CD4-positive, alpha-beta memory T cell (primary cell): ENCODE measurements at places on chromosomes 3 and 15.

DNA sequence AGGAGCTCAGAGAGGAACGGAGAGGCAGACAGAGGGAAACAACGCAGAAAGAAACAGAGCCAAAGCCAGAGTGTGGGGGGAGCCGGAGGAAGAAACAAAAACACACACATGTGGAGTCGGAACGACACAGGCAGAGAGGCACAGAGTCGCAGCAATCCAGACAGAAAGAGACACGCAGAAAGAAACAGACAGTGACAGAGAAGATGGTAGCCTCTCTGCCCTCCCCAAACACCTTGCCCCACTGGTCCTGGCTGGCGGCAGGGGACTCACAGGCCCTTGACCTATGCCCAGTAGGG, 1.7 kb downstream of the NCKIPSD start:
- no peak for DNase-seq

DNA sequence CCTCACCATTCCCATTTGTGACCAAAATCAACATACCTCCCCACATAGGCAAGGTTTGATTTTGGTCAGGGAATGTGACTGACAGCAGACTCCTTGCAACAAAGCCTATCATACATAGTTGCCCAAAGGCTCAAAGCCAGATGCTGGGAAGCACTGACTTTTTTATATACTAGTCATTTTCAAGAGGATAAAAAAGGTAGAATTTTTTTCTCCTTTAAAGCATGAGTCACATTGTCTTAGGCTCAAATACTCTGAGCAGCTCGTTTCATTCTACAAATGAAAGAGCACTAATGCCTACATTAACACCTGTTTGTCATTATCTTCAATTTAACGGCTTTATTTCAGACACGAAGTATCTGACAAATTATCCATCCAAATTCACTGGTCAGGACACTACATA, 36.2 kb downstream of the ICE2 start:
- DNase-seq = no peak

DNA sequence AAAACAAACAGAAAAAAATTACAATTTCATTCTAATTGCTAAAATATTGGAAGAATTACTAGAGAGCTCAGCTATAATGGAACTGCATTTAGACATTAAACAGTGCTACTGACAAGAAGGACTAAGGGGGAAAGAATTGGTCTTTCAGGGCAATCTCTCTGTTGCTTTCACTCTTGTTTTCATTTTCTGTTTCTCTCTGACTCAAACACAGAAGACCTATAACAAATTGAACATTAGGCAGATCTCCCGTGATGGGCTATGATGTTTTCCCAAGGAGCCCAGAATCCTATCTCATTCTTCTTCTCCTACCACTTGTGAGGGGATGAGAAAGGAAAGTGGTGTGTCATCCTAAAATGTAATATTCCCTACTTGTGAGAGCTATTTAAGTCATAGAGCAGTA, 358.0 kb upstream of the TGFBR2 start:
- DNase-seq = no peak

DNA sequence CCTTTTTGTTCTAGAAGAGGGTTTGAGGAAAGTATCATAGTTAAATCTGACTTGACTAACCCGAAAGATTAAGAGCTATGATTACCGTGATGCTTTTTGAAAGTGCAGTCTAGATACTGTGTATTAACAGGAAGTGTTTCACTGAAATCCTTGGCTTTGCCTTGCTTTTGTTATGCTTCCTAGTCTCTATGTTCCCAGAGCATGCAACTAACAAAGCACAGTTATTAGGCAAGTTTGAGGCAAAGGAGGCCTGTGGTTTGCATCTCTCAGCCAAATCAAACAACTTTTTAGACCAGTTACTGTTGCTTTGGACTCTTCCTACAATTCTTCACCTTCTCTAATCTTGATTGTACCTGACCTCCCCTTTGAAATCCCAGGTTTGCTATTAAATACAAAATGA, 3.9 kb downstream of the LXN start:
- no peak for DNase-seq

GRCh38 chr3:11634081-11634635, 9.6 kb downstream of the VGLL4 start:
- DNase-seq = no peak

GRCh38 chr3:88141458-88142083, 8.2 kb upstream of the C3orf38 start:
- no peak for DNase-seq

GRCh38 chr15:27871902-27872260, 227.2 kb downstream of the OCA2 start:
- no peak for DNase-seq
